Stimulated activated CD8-positive, alpha-beta memory T cell treated with anti-CD3 and anti-CD28 coated beads, Interleukin-15, amount 100 ng/mL, for 24 hours (primary cell): ENCODE measurements at places on chromosomes 1 and 21.
A peak's percentile ranks its signal among the peaks of the same experiment; 100 is the strongest.

DNA sequence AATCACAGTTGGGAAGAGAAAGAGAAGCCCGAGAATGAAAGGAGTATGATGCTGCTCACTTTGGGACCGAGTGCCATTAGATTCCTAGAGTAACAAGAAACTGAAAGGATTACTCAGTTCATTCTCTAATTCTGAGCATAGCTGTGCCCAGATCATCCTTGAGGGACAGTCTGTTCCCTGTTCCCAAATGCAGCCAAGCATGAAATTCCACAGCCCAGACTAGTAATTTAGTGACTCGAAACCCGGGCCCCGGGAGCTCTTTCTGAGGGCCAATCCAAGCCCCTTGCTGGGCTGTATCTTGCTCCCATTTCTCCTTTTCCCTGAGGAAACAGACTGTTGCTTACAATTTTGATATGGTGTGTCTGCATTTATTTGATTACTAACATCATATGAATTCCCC is 30.0 kb upstream of the ETS2 start:
- no peak for DNase-seq

- no peak for DNase-seq
Measured at GRCh38 chr1:226563666-226564065, 15.1 kb downstream of the STUM start.

- DNase-seq, result no peak
Measured at GRCh38 chr1:13605159-13605558, 21.5 kb downstream of the PDPN start.

DNA sequence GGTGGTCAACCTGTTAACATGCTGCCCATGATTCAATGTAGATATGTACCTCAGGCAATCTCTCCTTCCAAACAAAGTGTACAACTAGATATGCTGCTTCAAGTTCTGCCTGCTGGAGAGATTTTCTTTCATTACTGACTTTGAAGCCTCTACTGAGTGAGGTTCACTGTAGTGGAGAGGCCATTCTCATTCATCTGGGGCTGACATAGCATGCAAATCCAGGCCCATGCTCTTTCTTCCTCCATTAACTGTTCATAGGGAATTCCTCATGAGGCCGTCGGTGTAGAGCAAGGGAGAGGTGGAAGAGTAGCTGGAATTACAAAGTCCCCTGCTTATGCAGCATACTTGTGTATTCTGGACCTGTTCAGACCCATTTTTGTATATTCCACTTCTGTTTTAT is 38.6 kb downstream of the VANGL2 start:
- DNase-seq, result no peak

DNA sequence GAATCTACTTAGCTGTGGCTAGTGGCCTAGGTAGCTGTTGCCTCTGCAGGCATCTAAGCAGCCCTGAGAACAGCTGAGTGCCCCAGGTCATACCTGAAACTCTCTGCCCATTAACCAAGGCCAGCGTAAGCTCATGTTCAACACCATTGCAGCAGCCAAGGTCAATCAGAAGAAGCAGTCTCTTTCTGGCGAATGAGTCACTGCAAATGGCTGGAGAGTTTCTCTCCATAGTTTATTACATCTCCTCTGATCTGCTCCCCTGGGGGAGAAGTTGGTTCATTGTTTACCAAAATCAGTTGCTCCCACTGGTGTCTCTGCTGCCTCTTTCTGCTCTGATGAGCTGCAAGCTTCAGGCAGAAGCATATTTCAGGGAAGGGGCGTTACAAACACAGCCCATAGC is 6.9 kb upstream of the BCL9 start:
- DNase-seq, result no peak

- DNase-seq, result no peak
Measured at GRCh38 chr1:178308438-178308837, 188.3 kb downstream of the CLEC20A start.

GRCh38 chr1:52562766-52563165 is 9.9 kb upstream of the TUT4 start:
- no peak for DNase-seq

DNA sequence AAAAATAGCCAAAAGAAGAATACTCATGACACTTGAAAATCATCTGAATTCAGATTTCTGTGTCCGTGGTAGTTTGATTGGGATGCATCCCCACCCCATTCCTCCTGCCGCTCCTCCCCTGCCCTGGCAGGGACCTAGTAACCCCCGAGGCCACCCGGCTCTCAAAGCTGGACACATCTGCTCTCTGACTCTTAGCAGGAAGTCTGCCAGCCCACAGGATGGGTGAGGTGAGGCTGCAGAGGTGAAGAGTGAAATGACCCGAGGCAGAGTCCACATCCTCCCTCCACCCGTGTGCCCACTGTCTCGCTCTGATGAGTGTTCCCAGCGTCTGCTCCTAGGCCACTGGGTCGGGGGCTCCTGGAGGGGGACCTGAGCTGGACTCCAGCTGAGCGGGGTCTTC is 308.5 kb upstream of the VAMP3 start:
- no peak for DNase-seq

DNA sequence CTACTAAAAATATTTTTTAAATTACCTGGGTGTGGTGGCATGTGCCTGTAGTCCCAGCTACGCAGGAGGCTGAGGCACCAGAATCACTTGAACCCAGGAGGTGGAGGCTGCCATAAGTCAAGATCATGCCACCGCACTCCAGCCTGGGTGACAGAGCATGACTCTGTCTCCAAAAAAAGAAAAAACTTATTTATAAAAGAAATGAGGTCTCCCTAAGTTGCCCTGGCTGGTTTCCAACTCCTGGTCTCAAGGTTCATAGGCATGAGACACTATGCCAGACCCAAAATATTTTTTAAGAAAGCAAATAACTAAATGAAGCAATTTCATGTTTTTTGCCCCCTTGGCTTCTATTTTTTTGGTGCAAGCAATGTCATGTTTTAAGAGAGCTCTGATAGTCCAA is 32.9 kb downstream of the EIF4G3 start:
- DNase-seq, result no peak

- DNase-seq, result no peak
Measured at GRCh38 chr1:26023009-26023408, 1.4 kb downstream of the EXTL1 start.

GRCh38 chr21:30590297-30590696 is at the start of gene KRTAP22-2:
KRTAP22-2 (minus strand) TSS chr21:30590397.
- DNase-seq, result no peak

DNA sequence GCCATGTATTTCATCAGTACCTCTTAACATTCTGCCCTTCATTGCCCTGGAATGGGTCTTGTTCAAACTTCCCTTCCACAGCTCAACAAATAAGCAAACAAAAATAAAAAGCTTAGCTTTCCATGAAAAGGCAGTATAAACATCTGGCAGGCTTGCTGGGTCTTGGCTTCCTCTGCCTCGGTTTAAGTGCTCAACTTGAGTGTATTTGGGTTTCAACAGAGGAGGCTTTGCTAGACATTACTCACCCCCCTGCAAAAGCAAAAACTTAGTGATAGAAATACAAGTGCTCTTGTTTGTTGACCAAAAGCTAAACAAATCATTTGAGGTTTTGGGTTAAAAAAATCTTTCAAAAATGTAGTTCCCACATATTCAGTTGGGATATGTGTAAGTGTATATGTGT is 518.5 kb downstream of the PLPP3 start:
- no peak for DNase-seq

DNA sequence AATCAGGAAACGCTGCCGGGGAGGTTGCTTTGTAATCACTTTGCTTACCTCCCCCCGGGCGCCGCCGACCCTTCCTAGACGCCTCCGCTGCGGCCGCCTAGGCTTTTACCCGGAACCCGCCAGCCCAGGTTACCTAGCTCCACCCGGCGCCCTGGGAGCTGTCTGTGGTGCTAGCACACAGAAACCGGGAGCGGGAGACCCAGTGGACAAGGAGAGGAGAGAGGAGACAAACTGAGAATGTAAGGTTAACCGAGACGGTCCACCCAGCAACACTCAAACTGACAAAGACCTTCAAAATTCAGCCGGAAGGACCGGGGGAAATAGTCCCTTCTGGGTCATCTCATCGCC is 9.8 kb downstream of the BARHL2 start:
- DNase-seq, result no peak

DNA sequence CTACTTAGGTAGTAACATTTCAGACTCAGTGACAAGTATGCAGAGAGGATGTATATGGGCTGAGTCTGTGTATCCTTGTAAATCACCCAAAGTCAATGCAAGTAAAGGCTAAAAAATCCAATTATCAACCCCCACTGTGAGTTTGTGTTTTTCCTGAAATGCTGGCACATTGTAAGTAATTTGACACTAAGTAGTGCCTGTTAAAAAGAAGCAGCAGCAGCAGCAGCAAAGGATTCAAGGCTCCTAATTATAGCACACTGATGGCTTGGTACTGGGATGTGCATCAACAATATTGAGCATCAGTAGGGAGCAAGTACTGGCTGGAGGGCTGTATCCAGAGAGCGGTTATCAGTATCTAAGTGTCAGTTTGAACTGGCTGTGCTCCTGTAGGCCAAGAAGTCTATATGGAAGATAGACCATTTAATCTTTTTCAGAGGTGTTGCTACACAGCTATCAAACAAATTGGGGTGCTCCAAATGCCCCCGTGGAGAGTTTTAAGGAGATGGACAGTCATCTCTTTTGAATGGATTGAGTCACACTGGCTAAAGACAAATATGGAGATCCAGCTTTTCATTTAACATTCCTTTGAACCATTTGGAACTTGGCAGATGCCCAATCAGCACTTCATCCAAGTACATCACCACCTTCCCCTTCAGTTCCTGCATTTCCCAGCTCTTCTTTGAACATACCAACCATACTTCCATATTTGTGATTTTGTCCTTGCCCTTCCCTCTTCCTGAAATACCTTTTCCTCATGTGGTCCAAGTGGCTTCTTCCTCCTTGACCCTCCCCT is 241.2 kb upstream of the ST6GALNAC5 start:
- no peak for DNase-seq

GRCh38 chr1:46223472-46223943 is 20.4 kb downstream of the LURAP1 start:
- DNase-seq, result no peak

- DNase-seq, result peak; percentile 34
Measured at GRCh38 chr1:41919764-41920397, 1.2 kb upstream of the HIVEP3 start.

- no peak for DNase-seq
Measured at GRCh38 chr1:12121212-12122003, 45.4 kb upstream of the TNFRSF1B start.

- no peak for DNase-seq
Measured at GRCh38 chr1:163561580-163562295, 240.0 kb downstream of the NUF2 start.

DNA sequence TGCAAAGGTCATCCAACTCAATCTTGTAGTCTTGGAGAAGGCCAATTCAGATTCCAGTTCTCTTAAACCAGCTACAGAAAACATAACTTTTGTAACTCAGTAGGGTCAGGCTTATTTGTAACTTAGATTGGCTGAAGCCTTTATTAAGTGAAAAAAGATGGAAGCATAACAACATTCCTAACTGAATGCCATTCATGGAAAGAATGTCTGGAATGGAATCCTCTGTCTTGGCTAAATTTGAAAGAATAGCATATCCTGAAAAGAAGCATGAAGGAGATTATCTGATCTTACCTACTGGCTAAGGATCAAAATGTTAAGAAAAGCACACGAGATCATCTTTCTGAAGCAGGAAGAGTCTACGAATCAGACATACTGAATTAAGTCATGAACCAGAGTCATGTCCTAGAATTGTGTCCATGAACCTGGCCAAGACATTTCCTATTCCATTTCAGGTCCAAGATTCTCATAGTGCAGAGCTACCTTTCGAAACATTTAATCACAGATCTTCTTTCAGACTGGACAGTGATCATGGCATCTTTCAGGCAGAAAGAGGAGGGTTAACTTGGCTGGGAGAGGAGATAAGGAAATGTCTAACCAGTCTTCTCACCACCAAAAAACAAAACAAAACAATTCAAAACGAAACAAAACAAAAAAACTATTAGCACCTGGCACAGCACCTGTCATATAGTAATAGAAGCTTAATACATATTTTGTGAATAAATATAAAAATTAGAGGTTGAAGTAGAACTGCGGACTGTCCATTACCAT is 75.6 kb downstream of the XCL2 start:
- no peak for DNase-seq
